ENCODE measurements at places on chromosomes 7 and 10. TPM values are rescaled to one million over a fixed set of nuclear protein-coding genes. Genes with fewer than 3 reads are reported as not detected.

DNA sequence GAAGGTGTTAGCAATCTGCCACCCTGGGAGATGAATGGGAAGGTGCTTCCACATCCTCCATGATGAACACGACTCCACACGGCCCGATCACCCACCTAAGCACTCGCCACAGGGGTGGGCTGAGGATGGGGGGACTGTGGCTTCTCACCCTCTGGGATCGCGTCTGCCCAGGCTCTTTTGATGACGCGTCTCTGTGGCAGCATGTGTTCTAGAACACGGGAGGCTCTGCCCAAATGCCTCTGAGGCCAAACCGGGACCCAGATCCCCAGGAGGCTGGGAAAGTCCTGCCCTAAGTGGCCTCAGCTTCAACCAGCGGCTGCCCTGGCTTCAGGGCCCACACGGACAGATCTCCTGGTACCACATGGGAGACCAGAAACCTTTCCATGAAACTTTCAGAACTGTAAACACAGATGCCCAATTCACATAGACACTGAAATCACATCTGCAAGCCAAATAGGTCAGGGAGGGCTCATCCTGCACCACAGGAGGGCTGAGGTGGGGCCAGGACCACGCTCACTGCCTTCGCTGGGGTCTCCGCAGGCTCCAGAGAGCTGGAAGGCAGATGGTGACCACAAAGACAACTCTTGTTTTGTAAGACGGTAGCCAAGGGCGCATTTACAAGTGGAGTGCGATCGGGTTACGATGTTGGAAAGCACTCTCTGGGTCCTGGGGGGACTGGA is 200.6 kb downstream of the PTPRN2 start:
- no peak for DNase-seq

DNA sequence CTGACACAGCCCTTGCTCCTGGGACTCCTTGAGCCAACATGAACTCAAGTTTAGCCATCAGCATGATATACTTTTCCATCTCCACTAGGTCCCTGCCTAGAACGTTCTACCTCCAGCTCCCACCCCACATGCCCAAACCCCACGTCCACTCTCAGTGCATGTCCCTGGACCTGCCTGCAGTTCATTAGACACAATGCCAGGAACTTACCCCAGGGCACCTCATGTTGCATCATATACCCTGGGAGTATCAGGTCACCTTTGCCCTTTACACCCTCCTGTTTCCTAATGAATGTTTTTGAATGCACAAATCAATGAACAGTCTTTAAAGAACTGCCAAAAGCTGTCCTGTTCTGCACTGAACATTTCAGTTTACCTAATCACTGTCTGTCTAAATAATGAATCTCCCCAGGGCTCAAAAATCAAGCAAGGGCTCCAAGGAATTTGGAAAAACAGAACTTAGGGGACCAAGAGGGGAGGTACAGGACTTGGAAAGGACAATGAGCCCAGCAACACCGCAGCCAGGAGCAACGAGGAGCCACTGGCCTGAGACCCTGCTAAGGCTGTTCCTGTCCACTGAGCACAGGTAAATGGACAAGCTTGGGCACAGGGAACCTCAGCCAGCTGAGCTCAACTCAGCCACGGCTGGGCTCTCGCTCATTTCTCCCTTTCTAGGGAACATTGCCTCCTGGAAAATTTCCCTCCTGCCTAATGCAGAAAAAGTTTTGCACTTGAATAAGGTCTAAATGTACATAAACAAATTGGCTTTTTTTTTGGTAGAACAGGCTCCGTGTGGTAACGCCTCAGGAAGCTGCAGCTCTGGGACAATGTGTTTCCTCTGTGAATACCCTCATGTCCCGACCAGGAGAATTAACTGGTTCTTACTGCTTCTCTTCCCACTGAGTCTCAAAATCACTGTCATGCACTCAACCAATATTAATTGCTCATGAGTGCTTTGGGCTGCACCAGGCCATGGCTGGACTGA is 7.4 kb downstream of the MAT1A start:
- DNase-seq = no peak

- no peak for DNase-seq
Measured at GRCh38 chr10:130958981-130959751, 352.4 kb downstream of the TCERG1L start.

DNA sequence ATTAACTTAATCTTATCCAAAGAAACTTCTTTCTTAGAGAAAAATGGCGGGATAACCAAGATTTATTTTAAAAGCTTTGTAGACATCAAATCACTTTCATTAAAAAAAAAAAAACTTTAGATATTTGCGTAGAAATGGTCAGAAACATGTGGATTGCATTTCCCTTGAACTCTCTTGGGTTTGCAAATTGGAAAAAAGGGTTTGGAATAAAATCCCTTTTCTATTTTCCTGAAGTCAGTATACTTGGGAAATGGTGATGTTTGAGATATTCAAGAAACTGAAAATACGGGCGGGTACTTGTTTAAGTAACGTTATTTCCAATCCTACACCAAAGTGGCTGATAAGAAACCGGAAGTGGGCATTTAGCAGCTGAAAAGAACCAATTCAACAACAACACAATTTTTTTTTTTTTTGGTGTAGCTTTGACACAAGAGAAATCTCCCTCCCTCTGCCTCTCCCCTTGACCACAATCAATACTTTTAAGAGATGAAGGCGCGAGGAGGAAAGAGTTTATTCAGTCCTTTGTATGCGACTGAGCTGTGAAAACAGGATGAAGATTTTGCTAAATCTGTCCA is 13.7 kb upstream of the GFRA1 start:
- no peak for DNase-seq

GRCh38 chr7:27192546-27193334 is 7.2 kb downstream of the HOXA13 start:
- peak; percentile 44 for DNase-seq

DNA sequence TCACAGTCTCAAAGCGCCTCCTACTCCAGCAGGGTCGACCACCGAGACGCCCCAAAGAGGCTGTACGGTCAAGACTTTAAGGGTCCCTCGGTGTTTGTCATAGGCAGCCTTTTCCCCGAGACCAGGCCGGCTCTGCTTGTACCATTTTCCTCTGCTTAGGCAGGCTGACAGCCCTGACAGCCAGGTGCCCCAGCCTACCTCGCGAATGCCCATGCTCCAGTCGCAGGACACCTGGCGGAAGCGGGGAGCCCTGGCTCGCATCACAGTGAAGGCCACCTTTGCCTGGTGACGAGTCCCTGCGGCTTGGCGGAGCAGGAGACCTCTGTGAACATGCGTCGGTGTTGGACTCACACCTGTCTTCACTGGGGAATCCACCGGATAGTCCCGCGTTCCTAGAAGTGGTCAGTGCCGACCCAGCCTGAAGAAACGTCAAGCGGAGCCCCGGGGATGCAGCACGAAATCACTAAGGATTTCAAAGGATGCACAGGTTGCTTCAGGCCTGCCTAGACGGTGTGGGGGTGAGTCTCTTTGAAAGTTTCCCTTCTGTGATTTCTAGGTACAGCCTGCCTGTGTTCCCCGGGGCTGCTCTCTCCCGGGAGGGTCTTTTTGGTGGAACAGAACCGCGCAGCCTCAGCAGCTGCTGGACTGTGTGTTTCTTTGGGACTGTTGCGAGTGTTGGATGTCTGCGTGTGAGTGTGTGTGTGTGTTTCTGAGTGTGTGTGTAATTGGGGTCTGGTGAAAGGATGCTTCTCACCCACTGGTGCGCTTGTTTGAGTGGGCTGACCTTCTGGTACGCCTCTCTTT is 30.5 kb upstream of the ZNF273 start:
- no peak for DNase-seq

DNA sequence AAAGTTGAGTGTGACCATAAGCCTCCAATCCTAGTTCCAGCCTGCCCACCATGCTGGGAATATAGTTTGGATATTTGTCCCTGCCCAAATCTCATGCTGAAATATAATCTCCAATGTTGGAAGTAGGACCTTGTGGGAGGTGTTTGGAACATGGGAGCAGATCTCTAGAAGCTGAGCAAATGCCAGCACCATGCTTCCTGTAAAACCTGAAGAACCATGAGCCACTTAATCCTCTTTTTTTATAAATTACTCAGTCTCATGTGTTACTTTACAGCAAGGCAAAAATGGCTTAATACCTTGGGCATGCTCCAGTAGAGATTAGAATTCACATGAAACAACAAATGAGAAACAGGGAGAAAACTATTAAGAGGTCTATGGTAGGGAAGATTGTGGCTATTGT is 27.2 kb downstream of the STEAP1 start:
- no peak for DNase-seq

DNA sequence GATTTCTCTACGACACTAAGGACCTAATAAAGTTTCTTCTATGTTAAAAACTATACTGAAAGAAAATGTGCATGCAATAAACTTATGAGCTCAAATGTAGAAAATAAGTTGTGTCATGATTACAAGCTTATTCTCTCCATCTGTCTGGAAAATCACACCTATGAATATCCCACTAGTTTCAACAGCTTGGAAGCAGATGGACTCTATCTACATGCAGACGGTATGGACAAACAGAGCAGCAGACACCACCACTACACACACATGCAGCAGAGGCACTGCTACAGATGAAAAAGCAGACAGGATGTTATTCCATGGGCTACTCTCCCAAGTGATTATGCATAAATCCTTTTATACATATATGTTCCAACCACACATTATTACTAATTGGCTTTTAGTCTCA is 123.4 kb upstream of the TARP start:
- no peak for DNase-seq

DNA sequence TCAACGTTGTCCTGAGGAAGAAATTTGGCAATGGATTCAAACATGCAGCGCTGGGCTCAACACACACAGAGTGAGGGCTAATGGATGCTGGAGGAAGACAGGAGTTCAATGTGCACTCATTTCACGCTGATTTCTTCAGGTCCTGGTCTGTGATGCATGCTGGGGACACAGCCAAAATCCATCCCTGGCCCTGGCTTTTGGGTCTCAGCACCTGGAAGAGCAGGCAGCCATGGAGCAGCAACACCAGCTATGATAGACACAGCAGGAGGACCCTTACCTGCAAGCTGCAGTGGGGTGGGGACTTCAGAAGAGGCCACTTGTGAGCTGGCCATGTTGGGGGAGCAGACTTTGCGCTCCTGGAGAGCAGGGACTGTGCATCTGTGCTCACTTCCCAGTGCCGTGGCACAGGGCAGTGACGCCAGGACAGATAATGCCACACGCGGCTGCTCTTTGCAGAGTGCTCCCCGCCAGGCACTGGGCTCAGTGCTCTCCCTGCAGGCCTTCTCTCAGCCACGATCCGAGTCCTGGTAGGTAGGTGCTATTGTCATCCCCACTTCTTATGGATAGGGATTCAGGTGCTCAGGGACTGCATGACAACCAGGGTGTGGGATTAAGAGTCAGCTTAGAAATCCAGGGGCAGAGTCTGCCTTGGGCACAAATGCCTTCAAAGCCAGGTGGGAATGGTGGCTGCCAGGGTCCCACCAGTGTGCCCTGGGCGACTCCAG is 138.8 kb upstream of the UNC5B start:
- DNase-seq = no peak

PSMC2 gene
- total RNA-seq = 242 TPM

Measured in SJSA1 (cell line).